ENCODE measurements at places on chromosomes 1 and 21.

- DNase-seq = no peak
These were observed 160.7 kb upstream of the KLHDC7A start for GRCh38 chr1:18320051-18320450.

DNA sequence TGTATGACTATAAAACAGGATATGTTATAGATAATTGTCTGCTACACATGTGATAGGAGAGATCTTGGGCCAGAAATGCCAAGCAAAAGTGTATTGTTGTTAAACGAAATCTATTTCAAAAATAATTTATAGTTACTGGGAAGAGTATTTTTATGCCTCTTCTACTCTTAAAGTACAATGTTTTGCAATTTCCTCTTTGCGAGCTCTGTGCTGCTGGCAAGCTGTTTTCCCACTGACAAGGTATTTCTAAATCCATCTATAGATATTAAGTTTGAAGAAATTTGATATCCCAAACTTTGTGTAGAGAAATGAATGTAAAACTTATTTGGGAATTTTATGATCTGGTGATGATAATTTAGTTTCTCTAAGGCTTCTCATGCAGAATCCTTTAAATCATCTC is 63.3 kb upstream of the PTGFR start:
- no peak for DNase-seq

DNA sequence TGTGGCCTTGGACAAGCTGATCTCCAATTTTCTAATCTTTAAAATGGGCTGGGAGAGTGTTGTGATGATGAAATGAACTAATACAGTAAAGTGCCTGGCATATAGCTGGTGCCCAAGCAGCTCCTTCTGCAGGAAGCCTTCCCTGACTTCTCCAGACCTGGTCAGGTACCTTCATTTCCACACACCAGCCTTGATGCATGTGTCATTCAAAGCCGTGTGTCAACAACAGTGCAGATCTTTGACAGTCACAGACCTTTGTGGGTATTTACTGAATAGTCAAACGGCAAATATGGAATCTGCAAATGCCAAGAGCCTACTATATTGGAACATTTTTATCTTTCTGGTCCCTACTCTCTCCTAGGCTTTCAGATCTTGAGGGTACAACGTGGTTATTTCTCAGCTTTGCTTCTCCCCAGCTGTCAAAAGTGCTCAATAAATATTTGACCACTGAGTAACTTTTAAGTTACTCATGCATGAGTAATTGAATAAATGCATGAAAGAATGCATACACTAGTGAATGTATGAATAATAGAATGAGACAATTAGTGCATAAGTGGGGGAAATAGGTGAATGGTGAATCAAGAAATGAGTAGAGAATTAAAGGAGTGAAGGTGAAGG is 75.4 kb downstream of the MDM4 start:
- DNase-seq = no peak

DNA sequence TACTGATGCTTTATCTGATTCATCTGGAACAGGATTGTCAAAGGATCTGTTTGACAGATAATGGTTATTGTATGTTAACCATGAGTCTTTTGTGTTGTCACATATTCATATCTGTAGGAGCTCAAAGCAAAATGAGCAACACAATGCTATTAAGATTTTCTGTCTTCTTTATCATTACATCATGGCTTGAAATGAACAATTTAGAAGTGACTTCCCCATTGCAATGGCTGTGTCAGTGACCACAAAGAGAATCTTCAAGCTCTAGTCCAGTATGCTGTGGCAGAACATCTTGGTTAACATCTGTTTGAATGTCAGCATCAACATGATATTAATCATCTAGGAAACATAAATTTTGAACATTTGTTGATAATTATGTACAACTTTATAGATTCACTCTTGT is 1148.5 kb downstream of the PLA2G4A start:
- DNase-seq = no peak

- DNase-seq = no peak
These were observed 443.7 kb downstream of the PTPRU start for GRCh38 chr1:29679828-29680558.

- DNase-seq = no peak
These were observed 23.1 kb downstream of the SOD1 start for GRCh38 chr21:31682620-31683019.

- DNase-seq = no peak
These were observed 226.9 kb upstream of the C1orf174 start for GRCh38 chr1:4126731-4127591.

- DNase-seq = no peak
These were observed 2.5 kb downstream of the VWA1 start for GRCh38 chr1:1437904-1438376.

GRCh38 chr1:80633947-80634706 is 1166.6 kb upstream of the ADGRL2 start:
- DNase-seq = no peak

- no peak for DNase-seq
These were observed 2.1 kb upstream of the B4GALT2 start for GRCh38 chr1:43976890-43977289.

DNA sequence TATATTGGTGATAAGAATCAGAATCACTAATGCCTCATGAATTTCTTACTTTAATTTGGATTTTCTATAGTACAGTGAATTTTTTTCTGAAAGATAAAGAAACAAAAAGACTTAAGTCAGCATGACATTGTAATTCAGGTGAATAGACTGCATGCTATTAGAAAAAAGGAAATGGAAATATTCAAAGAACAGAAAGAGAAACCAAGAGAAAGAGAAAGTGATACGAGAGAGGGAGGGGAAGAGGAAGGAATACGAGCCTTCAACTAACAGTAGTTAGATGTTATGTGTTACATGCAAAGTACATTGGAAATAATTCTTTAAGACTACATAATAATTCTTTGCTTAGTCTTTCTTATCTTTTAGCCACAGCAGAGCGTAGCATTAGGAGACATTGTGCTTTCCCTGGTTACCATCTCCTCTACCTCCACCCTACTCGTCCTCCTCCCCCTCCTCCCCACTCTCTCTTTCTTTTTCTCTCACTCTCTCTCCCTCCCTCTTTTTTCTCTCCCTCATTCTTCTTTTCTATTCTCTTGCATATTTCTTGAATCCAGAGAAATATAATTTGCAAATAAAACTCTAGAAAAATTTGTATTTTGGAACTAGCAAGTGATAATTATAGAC is 46.4 kb upstream of the ADGRL4 start:
- no peak for DNase-seq

All from HCT116 (cell line).